ENCODE measurements at places on chromosomes 16 and 17.

- DNase-seq: no peak
Measured at GRCh38 chr17:16866436-16866835, 105.5 kb downstream of the TNFRSF13B start.

DNA sequence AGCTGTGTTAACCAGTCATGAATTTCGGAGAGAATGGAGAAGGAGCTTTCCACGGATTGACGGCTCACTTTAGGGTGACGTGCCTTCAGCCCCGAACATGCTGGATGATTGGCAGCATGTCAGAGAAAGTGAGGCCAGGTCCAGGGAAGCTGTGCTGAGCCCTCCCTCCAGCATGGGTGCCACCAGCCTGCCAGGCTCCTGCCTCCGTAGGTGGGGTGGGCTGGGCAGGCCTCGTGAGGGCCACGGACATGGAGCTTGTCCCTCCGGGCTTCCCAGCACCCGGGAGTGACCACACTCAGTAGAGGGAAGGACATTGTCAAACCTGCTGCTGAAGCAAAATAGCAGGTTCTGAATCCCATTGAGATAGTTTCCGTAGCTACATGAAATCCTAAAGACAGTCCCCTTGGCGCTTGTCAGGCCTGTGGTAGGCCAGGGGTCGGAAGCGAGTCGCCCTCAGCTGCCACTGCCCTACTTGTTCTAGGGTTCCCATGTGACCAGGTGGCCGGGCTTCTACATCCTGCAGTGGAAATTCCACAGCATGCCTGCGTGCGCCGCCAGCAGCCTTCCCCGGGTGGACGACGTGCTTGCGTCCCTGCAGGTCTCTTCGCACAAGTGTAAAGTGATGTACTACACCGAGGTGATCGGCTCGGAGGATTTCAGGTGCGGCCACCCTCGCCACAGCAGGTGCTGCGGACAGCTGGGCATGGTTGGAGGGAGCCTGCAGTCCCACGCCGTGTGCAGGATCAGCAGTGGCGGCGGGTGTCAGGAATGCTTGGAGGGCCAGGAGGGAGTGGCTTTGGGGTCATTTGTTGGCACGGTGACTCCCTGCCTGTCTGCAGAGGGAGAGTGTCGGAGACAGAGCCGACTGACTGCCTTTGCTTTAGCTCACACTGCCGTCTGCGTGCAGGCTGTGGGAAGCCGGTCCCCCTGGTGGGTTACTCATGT is 72.3 kb downstream of the SEC14L1 start:
- DNase-seq: no peak

DNA sequence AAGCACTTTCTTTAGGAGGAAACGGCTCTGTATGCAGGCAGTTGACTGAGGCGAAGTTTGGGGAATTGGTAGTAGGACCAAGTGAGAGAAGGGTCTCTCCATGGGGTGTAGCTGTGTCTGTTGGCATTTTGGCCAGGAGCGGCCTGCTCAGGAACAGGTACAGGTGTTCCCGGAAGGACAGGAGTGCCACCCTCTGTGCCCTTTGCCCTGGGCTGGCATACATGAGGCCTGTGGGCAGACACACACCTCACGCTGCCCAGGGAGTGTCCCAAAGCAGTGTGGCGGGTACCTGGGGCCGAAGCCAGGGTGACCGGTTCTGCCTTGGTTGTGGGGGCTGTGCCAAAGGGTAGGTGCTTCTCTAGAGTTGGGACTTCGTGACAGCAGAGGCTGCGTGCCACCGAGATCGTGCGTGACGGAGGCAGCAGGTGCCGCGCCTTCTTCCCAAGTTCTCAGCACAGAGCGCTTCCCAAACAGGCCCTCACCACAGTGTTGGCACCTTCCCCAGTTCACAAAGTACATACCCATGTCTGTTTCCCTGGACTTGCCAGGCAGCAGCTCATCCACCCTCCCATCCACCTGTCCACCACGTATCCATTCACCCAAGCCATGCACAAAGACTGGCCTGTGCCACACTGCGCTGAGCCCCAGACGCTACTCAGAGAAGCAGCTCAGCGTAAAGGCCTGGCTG is 19.9 kb upstream of the TCF25 start:
- no peak for DNase-seq

- DNase-seq: no peak
Measured at GRCh38 chr16:12682432-12683165, 121.1 kb downstream of the CPPED1 start.

- DNase-seq: no peak
Measured at GRCh38 chr16:63346000-63346399, 1309.8 kb upstream of the CDH8 start.

DNA sequence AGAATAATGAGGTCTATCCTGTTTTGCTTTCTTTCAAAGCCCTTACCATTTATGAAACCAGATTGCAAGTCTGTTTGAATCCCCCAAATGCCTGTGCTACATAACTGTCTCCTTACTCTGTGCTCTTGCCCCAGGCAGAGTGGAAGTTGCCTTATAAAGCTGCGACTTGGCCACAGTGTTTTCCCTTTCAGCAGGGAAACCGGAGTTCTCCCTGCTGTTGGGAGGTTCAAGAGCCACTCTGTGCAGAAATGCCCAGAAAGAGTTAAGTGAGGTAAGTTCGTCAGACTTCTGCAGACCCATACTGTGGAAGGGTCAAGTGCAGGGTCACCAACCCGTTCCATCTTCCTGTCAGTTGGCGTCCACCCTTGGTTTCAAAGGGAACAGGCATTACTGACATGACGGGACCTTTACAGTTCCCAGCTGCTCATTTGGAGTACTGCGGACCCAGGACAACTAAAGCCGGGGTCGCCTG is 508.9 kb downstream of the WWOX start:
- DNase-seq: no peak

- peak; percentile 48 for DNase-seq
Measured at GRCh38 chr17:57243171-57243622, 13.1 kb upstream of the MSI2 start.

GRCh38 chr16:4115949-4116318 is 308 bp downstream of the ADCY9 start:
- no peak for DNase-seq
